ENCODE measurements at places on chromosomes 12 and 14.

GRCh38 chr12:76374386-76375020 is 26.3 kb upstream of the BBS10 start:
- no peak for DNase-seq

DNA sequence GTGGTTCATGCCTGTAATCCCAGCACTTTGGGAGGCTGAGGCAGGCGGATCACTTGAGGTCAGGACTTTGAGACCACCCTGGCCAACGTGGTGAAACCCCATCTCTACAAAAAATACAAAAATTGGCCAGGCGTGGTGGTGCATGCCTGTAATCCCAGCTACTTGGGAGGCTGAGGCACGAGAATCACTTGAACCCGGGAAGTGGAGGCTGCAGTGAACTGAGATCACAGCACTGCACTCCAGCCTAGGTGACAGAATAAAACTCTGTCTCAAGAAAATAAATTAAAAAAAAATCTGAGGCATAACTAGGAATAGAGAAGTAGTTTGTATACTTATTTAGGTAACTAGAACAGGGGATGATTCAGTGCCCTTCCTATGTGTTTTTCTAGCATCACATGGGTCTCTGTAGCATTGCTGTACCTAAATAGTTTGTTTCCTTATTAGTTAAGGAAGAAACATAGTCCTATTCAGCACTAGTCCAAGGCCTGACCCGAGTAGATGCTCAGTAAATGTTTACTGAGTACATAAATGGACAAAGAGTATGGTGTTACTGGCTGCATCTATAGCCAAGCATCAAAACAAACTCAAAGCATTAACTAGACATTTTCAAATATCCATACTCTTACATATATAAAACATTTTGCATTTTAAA is 21.7 kb downstream of the TAOK3 start:
- no peak for DNase-seq

GRCh38 chr14:55448141-55448614 is 7.8 kb upstream of the TBPL2 start:
- DNase-seq: peak; percentile 52

DNA sequence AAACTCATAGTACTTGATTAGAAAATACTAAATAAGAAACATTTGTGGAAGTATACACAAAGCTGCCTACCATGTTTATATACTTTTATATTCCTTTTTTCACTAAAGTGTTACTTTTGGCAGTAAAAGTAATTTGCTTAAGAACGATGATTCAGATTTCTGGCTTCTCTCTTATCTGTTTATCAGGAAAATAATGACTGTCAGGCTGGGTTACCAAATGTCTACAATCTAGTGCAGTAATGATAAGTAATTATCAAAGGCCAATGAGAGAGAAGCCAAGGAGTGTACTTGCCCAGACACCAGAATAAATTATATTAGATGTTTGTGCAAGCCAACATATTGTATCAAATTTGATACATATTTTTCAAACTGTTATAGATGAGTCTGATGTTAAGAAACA is 113.4 kb downstream of the RALGAPA1 start:
- no peak for DNase-seq

DNA sequence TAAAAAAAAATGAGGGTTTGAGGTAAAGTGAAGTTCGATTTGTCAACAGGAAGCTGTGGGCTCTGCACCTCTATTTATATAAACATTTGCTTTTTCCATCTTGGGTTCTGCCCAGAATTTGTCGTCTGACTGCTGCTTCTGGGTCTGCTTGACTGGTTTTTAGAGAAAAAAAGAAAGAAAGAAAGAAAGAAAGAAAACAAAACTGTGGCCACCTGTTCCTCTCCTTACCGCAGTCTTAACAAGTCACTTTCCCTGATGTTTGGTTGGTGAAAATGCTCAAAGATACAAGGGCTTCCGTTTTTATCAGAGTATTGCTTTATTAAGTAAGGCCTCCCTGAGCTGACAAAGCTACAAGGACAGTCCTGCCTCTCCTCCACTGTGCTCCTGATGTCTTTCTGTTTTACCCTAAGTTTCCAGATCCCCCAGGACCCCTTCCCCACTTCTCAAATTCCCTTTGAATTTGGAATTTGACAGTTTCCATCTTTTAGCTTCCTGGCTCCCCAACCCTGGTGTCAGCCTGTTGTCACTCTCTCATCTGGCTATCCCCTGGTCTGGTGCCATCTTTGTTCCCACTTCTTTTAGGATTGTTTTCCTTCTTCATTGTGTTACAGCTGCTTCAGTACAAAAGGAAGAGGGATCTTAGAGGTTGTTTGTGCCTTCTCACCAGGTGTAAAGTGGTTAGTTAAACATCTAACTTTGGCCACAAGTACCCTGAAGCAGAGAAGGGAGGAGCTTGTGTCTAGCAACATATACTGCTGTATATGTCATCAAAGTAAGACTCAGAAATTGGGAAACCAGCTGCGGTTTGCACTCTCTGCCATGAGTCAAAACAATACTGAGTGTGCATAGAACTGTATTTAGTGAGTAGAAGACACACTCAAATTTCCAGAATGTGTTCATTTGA is 18.0 kb downstream of the MFAP5 start:
- DNase-seq: peak; percentile 57

Measured in stimulated activated naive CD8-positive, alpha-beta T cell treated with anti-CD3 and anti-CD28 coated beads, Interleukin-15, Interleukin-2, amounts not matched to agents 100 U/mL and 50 U/mL, for 24 hours (primary cell).